Bronchial smooth muscle cell (primary cell): ENCODE measurements at places on chromosomes 7 and 10. TPM values are rescaled to one million over a fixed set of nuclear protein-coding genes. Genes with fewer than 3 reads are reported as not detected.

Gene VIPR2
- total RNA-seq, result not detected in 2 replicates

Gene KIF11
- total RNA-seq, result 2.7 and 5.7 TPM in 2 replicates

Gene SGCE
- 68.9 and 97.0 TPM in 2 replicates for total RNA-seq

Gene ADAM22
- 0.47 and 1.4 TPM in 2 replicates for total RNA-seq

Gene AKR1C1
- 149 and 282 TPM in 2 replicates for total RNA-seq

Gene CALML5
- total RNA-seq, result 0.17 TPM in 1 of 2 replicates, not detected in the other

Gene PRKCQ
- under 0.01 and 0.17 TPM in 2 replicates for total RNA-seq
